ENCODE measurements at places on chromosomes 1 and 21. TPM values are rescaled to one million over a fixed set of nuclear protein-coding genes. Genes with fewer than 3 reads are reported as not detected.

DNA sequence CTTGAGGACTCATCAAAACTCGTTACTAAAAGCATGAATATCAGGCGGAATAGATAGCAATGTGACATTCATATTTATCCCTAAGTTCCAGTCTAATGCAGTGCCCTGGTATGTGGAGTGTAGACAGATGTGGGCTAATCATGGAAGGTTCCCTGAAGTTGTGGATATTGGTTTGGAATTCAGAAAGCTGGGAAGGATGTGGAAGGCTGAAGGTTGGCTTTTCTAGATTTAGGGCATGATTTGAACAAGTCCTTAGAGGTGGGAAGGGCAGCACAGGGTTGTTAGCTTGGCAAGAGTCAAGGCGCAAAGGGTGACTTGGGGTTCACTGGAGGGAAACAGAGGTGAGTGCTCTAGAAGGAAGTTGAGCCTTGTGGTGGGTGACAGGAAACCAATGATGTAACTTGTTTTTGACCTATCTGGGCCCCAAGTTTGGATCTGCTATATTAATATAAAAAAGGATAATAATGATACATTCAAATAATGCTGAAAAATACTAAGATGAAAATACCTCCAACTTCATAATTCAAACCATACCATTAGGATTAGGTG, 21.9 kb downstream of the LGALS8 start:
- no peak for DNase-seq
- peaks cover 44% of the 10 kb centered on the region for H3K36me3 ChIP-seq
- H3K27me3 ChIP-seq = no peaks in the 10 kb centered on the region
- H3K4me3 ChIP-seq = no peak overlapping the region

- H3K27ac ChIP-seq = peak overlapping the region; percentile 22
- no peaks in the 10 kb centered on the region for H3K27me3 ChIP-seq
- no peak for DNase-seq
- no peaks in the 10 kb centered on the region for H3K36me3 ChIP-seq
- peak overlapping the region; percentile 70 for H3K4me3 ChIP-seq
These were observed 4.9 kb downstream of the PLEKHG5 start for GRCh38 chr1:6486433-6487011.

GRCh38 chr1:34460193-34460592, 283.5 kb downstream of the C1orf94 start:
- no peak for DNase-seq
- H3K36me3 ChIP-seq = no peaks in the 10 kb centered on the region
- no peak overlapping the region for H3K27ac ChIP-seq
- H3K4me3 ChIP-seq = no peak overlapping the region
- H3K27me3 ChIP-seq = no peaks in the 10 kb centered on the region

DNA sequence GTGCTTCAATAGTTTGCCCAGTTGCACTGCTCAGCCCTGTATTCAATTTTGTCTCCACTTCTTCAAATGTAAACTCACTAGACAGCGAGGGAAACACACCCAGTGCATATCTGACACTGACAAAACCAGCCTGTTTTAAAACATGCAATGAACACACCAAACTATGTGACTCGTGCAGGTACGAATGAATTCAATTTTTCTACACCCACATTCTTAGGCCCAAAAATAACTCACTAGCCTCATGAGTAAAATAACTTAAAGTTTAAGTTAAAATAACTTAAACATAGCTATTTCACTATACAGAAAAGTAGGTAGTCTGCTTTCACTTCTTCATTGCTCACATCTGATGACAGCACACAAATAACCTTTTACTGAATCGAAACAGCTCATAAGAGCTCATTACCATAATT, 21.1 kb downstream of the TTC13 start:
- no peaks in the 10 kb centered on the region for H3K27me3 ChIP-seq
- DNase-seq = no peak

The AMY1A gene
- total RNA-seq = not detected

The OR2T5 gene
- total RNA-seq = not detected

The LEFTY2 gene
- 38.3 TPM for total RNA-seq
